PC-3 (cell line): ENCODE measurements at places on chromosomes 4 and X. TPM values are rescaled to one million over a fixed set of nuclear protein-coding genes. Genes with fewer than 3 reads are reported as not detected.

DNA sequence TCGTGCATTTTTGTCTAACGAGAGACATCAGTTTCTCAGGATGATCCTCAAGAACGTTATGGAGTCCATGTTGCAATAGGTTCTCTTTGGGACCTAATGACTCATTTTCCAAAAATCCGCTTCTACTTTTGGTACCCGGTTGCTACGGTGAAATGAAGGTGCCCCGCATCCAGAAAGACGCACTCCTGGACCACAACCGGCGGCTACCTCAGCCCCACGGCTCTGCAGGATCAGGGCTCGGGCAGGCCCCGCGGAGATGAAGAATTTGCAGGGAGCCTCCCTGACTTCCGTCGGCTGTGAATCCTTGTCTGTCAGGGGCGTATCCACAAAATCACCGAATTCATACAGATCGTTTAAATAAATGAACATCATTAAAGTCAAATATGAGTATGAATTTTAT is 15.6 kb downstream of the GTPBP6 start:
- H3K27me3 ChIP-seq: no peaks in the 10 kb centered on the region
- H3K4me3 ChIP-seq: no peak overlapping the region
- peaks cover 7% of the 10 kb centered on the region; the same call in 1 of the 2 replicates for H3K36me3 ChIP-seq
- no peak overlapping the region for H3K27ac ChIP-seq
- H3K4me1 ChIP-seq: no peaks in the 10 kb centered on the region

The MAGEH1 gene
- 2.4 and 2.7 TPM in 2 replicates for total RNA-seq

DNA sequence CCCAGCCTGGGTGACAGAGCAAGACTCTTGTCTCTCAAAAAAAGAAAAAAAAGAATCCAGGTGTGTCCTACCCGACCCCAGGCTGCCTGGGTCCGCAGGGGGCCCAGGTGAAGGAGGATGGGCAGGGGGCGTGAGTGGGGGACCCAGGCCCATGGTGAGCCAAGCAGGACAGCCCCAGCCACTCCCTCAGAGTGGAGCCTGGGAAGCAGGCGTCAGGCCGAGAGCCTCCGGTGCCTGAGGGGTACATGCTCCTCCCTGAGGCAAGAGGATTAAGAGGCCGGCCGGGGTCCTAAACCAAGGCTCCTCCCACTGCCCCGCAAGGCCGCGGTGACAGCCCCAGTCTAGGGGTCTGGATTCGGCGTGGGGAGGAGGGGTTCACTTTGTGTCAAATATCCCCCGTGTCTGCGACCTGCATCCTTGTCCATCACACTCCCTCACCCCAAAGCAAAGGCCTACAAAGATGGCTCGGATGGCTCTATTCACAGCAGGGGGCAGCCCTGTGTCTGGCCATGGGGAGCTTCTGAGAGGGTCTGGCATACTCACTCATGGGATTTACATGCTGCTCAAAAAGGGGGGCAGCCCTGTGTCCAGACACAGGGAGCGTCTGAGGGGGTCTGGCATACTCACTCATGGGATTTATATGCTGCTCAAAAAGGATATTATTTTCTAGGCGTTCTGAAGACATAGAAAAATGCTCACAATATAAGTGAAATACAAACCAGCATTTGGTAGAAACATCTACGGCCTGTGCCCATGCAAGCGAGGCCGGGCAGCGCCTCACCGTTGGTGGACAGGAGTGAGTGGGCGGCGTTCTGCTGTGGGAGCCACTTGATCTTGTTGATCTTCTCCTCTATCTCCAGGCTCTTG is 94.6 kb downstream of the PPP2R2C start:
- no peaks in the 10 kb centered on the region for H3K36me3 ChIP-seq
- no peak overlapping the region for H3K27ac ChIP-seq

DNA sequence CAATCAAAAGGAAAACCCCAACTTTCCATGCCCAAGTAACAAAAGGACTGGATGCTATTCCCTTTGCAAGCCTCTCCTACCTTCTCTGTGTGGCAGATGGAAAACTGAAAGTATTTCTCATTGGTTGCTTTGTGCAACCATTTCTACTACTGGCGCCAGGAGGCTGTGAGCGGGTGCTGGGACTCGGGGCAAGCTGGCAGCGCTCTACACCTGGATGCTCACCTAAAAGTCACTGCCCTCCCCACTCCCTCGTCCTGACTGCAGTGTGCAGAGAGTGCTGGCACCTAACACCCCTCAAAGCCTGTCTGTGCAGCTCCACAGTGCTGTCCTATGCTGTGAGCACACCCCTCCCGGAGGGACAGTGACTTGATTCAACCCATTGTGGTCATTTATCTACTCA is 54.2 kb upstream of the STS start:
- no peak overlapping the region for H3K4me3 ChIP-seq
- H3K27me3 ChIP-seq: no peaks in the 10 kb centered on the region
- no peaks in the 10 kb centered on the region for H3K4me1 ChIP-seq
- H3K36me3 ChIP-seq: no peaks in the 10 kb centered on the region
- no peak overlapping the region for H3K27ac ChIP-seq

- no peak overlapping the region for H3K27ac ChIP-seq
- H3K36me3 ChIP-seq: no peaks in the 10 kb centered on the region
- H3K27me3 ChIP-seq: no peaks in the 10 kb centered on the region
- H3K4me1 ChIP-seq: no peaks in the 10 kb centered on the region
- DNase-seq: no peak
Measured at GRCh38 chrX:150258463-150259430, 104.4 kb upstream of the MAMLD1 start.

- H3K36me3 ChIP-seq: no peaks in the 10 kb centered on the region
- H3K4me1 ChIP-seq: peaks cover 15% of the 10 kb centered on the region
- no peak overlapping the region for H3K4me3 ChIP-seq
- H3K27ac ChIP-seq: no peak overlapping the region
Measured at GRCh38 chr4:21801661-21802385, 146.7 kb downstream of the KCNIP4 start.

The SCFD2 gene
- 36.6 and 40.7 TPM in 2 replicates for total RNA-seq

GRCh38 chrX:110389570-110389969 is 30.9 kb downstream of the RTL9 start:
- no peaks in the 10 kb centered on the region for H3K36me3 ChIP-seq
- DNase-seq: no peak
- H3K27ac ChIP-seq: no peak overlapping the region
- H3K27me3 ChIP-seq: no peaks in the 10 kb centered on the region
- no peak overlapping the region for H3K4me3 ChIP-seq

The EGF gene
- 3.9 and 6.1 TPM in 2 replicates for total RNA-seq

The TLL1 gene
- 4.8 and 5.0 TPM in 2 replicates for total RNA-seq

The PNMA6A gene
- total RNA-seq: not detected in 2 replicates

The MAGEE2 gene
- total RNA-seq: not detected in 2 replicates

The MAGEC2 gene
- total RNA-seq: not detected in 2 replicates

DNA sequence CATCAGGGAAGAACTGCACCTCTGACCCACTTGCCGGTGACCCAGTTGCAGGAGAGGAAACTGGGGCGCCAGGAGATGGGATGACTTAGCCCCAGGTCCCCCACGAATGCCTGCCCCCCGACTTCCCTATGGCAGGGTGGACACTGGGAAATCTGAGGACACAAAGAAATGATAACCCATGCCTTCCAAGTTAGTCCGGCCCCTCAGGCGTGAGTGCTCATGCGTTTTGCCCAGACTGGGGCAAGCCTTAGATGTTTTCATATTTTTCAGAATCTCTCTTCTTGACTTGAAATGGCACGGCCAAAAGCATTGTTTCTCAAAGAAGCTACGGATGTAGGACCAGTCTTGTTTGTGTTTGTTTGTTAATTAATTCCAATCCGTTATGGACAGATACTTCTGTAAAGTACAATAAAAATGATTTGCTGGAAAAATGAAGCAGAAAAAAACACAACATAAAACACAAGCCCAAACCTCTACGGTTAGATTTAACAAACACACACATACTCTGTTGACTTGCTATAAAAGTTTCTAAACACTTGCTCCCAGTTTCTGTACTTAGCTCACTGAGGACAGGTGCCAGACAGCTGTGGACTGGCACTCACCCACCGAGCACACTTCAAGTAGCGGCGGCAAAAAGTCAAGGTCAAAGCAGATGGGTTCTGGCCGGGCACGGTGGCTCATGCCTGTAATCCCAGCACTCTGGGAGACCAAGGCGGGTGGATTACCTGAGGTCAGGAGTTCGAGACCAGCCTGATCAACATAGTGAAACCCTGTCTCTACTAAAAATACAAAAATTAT is 341.5 kb downstream of the BCOR start:
- H3K27me3 ChIP-seq: no peaks in the 10 kb centered on the region
- H3K36me3 ChIP-seq: no peaks in the 10 kb centered on the region
- H3K4me1 ChIP-seq: peaks cover 25% of the 10 kb centered on the region
- peak overlapping the region; percentile 47 for H3K4me3 ChIP-seq
- no peak for DNase-seq
- H3K27ac ChIP-seq: peak overlapping the region; percentile 39

DNA sequence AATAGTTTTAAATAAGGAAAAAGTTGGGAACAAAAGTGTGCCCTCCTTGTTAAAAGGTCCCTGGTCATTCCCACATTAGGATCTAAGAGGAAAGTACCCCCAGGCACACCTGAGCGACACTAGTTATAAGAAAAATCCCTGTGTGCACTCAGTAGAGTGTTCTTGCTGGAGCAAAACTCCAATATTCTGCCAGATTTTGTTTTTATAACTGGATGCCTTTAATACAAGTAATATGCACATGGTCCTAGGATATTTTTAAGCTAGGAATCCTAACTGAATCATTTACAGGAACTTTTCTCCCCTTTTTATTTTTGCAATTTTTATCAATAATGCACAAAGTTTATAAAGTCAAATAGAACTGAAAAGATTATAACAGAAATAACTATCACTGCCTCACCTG is 68.6 kb downstream of the BEND4 start:
- no peak overlapping the region for H3K4me3 ChIP-seq
- no peaks in the 10 kb centered on the region for H3K36me3 ChIP-seq
- H3K27ac ChIP-seq: no peak overlapping the region
- DNase-seq: no peak
- H3K4me1 ChIP-seq: no peaks in the 10 kb centered on the region

The CDX4 gene
- not detected in 2 replicates for total RNA-seq

DNA sequence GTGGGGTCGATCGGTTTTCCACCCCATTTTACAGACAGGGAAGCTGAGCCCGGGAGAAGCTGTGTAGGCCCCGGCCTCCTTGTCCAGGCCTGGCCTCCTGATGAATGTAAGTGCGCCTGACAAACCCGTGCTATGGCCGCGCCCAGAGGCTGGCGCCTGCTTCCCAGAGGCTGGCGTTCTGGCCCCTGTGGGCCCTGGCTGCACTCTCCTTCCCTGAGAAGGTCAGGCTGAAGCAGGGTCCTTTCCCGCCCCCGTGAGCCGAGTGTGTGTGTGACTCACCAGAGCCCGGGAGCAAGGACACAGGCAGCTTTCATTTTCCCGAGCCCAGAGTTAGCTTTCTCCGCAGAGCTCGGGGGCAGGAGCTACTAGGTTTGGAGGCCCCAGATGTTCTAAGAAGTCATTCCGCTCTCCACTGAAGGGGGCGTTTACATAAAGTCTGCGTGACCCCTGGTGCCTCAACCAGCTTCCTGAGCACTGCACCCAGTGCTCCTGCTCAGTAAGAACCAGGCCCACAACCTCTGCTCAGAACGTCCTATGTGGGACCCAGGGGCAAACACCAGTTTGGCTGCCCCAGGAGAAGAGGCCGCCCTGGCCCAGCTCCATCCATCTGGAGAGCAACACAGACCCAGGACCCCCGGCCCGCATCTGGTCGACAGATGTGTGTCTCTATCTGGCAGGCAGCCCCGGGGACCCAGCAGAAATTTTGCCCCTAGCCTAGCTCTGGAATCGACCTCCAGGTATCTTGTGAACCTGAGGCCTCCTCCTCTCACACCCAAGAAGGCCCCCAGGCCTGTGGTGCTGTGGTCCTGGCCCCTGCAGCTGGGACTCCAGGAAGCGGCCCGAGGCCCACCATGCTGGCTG is 13.6 kb downstream of the UVSSA start:
- no peak overlapping the region for H3K4me3 ChIP-seq
- H3K27ac ChIP-seq: no peak overlapping the region
- H3K4me1 ChIP-seq: no peaks in the 10 kb centered on the region
- no peaks in the 10 kb centered on the region for H3K36me3 ChIP-seq
- no peaks in the 10 kb centered on the region for H3K27me3 ChIP-seq

GRCh38 chr4:95023110-95023509 is 265.4 kb downstream of the BMPR1B start:
- DNase-seq: peak; percentile 52
- H3K36me3 ChIP-seq: no peaks in the 10 kb centered on the region
- H3K27me3 ChIP-seq: no peaks in the 10 kb centered on the region
- peak overlapping the region; percentile 37; the same call in 1 of the 2 replicates for H3K27ac ChIP-seq

The ZDHHC15 gene
- total RNA-seq: not detected in 2 replicates

- H3K27ac ChIP-seq: peak overlapping the region; percentile 93
- peak overlapping the region; percentile 54; the same call in 1 of the 2 replicates for H3K4me3 ChIP-seq
- no peaks in the 10 kb centered on the region for H3K27me3 ChIP-seq
- no peaks in the 10 kb centered on the region for H3K36me3 ChIP-seq
- DNase-seq: peak; percentile 88
Measured at GRCh38 chrX:17496407-17496806, 121.4 kb downstream of the NHS start.

The TEX13C gene
- total RNA-seq: not detected in 2 replicates

The TRPC5OS gene
- not detected in 2 replicates for total RNA-seq

The SMARCA1 gene
- total RNA-seq: 34.8 and 35.6 TPM in 2 replicates

DNA sequence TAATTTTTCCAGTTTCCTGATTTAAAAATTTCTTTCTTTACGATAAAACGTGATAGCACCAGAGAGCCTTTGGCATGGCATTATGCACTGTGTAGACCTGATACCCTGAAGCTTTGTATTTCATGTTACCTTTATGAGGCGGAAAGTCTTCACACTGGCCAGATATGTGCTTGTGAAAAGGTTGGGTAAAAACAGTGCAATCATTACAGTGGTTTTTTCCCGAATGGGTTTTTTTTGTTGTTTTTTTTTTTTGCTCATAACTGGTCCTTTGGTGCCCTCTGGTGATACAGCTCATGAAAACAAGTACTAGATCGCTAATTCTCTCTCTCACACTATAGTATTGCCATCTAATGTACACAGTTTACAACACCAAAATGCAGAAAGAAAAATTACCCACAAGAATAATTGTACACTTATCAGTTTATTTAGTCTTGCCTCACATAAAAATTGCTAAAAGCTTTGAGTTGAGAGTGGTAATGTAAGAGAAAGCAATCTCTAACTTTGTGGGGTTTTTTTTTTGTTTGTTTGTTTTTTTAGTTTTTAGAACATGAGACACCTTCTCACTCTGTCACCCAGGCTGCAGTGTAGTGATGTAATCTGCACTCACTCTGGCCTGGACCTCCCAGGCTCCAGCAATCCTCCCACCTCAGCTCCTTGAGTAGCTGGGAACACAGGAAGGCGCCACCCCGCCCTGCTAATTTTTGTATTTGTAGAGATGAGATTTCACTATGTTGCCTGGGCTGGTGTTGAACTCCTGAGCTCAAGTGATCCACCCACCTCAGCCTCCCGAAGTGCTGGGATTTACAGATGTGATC is 21.3 kb downstream of the SPCS3 start:
- H3K36me3 ChIP-seq: no peaks in the 10 kb centered on the region
- no peak overlapping the region for H3K27ac ChIP-seq
- peak; percentile 52 for DNase-seq
- H3K27me3 ChIP-seq: no peaks in the 10 kb centered on the region
- peak overlapping the region; percentile 49; the same call in 1 of the 2 replicates for H3K4me3 ChIP-seq

The CLDN2 gene
- total RNA-seq: not detected in 2 replicates

- no peaks in the 10 kb centered on the region for H3K27me3 ChIP-seq
- no peak overlapping the region for H3K27ac ChIP-seq
- H3K4me3 ChIP-seq: no peak overlapping the region
Measured at GRCh38 chr4:87101543-87102199, 118.7 kb downstream of the KLHL8 start.

The KLHL2 gene
- 10.0 and 11.0 TPM in 2 replicates for total RNA-seq

GRCh38 chr4:100417565-100417964 is 100.3 kb downstream of the EMCN start:
- peaks cover 12% of the 10 kb centered on the region; the same call in 1 of the 2 replicates for H3K4me1 ChIP-seq
- no peaks in the 10 kb centered on the region for H3K36me3 ChIP-seq
- no peak overlapping the region for H3K4me3 ChIP-seq
- H3K27me3 ChIP-seq: no peaks in the 10 kb centered on the region
- DNase-seq: no peak

The KDR gene
- 0.63 and 0.66 TPM in 2 replicates for total RNA-seq
